ENCODE measurements at places on chromosomes 2 and 18.

GRCh38 chr18:23900994-23901393 lies 113.6 kb upstream of the TTC39C start:
- DNase-seq, result no peak

- no peak for DNase-seq
Measured at GRCh38 chr2:10145519-10146357, 23.2 kb downstream of the RRM2 start.

DNA sequence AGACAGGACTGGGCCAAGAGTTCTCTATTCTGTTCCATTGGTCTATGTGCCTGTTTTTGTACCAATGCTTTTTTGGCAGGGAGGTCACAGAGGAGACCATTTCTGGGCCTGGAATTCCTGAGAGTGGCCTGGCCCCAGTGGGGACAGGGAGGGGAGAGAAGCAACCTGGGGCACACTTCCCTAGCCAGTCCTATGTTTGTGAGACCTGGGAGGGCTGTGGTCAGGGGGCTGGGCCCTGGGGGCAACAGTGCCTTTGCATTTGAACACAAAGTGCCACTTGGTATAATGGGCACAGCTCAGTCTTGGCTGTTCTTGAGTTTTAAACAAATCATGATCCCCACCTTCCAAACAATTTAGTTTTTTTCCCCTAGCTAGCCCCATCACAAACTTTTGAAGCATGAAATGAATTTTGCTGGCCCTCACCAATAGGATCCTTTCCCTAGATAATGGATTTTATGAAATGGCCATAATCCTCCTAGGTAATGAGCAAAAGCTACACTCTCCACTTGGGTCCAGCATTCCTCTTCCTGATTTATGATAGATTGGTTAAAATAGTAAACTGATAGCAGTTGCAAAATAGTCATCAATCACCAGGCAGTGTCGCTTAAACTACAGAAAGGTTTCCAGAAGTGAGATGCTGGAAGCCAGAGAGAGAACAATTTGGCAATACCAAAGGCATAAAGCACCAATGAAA lies 133.5 kb downstream of the GLI2 start:
- no peak for DNase-seq

DNA sequence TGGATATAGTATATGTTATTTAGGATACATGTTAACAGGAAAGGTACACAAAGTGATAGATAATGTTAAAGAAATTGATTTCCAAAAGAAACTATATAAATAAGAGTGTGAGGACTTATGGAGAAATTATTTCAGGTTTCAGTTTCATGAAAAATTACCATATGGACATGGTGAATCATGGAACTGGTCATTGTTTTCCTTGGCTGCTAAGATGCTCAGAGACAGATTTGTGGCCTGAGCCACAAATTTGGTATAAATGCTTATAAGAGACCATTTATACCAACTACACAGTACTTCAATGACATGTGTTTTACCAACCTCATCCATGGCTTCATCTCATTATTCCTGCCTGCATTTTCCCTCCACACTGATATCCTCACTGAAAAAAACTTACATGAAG lies 188.1 kb downstream of the FMNL2 start:
- DNase-seq, result no peak

DNA sequence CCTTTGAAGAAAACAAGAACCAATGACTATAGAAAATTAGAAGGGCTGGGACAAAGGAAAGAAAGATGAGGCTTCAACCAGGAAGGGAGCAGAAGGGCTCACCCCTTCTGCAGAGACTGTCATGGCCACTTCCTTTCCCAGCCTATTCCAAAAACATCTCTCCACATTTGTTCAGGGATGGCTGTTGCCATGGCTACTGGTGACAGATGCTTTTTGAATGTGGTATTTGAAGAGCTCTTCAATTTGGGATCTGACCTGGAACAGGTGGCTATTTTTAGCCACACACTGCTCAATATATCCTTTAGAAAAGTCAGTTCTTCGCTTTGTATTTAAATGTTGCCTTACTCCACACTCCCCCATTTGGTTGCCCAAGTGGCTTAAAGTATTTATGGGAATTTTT lies 64.1 kb upstream of the LCLAT1 start:
- DNase-seq, result no peak
